ENCODE measurements at places on chromosomes 11 and 22. TPM values are rescaled to one million over a fixed set of nuclear protein-coding genes. Genes with fewer than 3 reads are reported as not detected.

- H3K36me3 ChIP-seq = no peaks in the 10 kb centered on the region
- no peaks in the 10 kb centered on the region for H3K27me3 ChIP-seq
- no peak overlapping the region for H3K27ac ChIP-seq
- H3K4me3 ChIP-seq = no peak overlapping the region
- no peaks in the 10 kb centered on the region for H3K4me1 ChIP-seq
- DNase-seq = no peak
Observed at GRCh38 chr22:26711205-26711963, 54.0 kb downstream of the MIAT start.

DNA sequence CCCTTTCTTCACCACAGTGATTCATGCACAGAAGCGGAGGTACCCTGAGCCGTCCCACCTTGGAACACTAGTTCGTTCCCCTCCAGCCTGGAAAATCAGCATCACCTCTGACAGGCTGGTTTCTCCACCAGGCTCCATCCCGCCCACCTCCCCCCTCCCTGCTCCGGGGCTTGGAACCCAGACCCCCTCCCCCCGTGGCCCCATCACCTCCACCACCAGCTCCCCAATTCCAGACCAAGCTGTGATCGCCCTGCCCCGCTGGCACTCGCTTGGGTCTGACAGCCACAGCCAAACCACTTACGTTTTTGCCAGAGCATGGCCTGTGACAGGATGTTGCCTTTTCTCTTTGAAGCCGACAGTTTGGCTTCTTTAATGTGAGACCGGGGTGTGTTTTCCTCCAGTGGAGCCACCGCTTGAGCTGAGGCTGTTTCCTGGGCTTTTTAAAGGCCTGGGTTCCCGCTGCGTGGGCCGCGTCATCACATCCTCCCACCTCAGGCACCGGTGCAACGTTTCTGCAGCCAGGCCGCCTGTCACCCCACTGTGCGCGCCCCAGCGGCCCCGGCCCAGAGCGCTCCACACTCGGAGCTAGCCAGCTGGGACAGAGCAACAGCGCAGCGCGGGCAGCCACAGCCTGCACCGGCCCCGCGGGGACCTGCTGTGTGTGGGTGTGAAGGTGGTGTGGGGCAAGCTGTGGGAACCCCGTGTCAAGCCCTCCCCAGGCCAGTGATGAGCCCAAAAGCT lies at the start of gene POU2AF1:
Gene POU2AF1, minus strand, starts transcription at position 415 of the 741 bp plus-strand sequence. Its CDS starts 98 bp downstream, at position 317.
- H3K27me3 ChIP-seq = no peaks in the 10 kb centered on the region
- no peaks in the 10 kb centered on the region for H3K4me1 ChIP-seq
- H3K4me3 ChIP-seq = no peak within 1 kb of the TSS
- H3K36me3 ChIP-seq = no peaks in the 10 kb centered on the region

The HBE1 gene
- not detected for total RNA-seq

DNA sequence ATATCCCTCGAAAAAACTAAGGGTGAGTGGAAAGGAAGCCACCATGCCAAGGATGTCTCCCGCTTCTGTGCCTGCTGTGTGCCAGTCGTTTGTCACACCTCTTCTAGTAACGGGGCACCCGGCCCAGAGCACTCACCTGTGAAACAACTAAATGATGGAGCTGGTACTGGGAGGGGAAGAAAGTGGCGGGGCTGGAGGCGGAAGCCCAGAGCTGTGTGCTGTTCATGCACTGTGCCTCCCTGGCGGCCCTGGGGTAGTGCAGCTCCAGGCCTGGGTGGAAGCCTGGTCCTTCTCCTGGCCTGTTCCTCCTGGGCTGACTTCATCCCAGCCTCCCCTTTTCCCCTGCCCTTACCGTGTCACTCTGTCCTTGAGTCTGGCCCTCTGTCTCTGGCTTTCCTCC lies 130.2 kb downstream of the CEP164 start:
- H3K27me3 ChIP-seq = no peaks in the 10 kb centered on the region
- no peaks in the 10 kb centered on the region for H3K4me1 ChIP-seq
- no peak overlapping the region for H3K4me3 ChIP-seq

GRCh38 chr11:45899448-45900174 lies 7.5 kb downstream of the FREY1 start:
- peaks cover 33% of the 10 kb centered on the region for H3K4me1 ChIP-seq
- no peaks in the 10 kb centered on the region for H3K27me3 ChIP-seq

The RBMXL2 gene
- not detected for total RNA-seq

GRCh38 chr11:69361048-69361447 lies 67.1 kb downstream of the MYEOV start:
- H3K4me3 ChIP-seq = no peak overlapping the region
- H3K27me3 ChIP-seq = no peaks in the 10 kb centered on the region
- no peak for DNase-seq
- H3K27ac ChIP-seq = no peak overlapping the region
- no peaks in the 10 kb centered on the region for H3K36me3 ChIP-seq
- peaks cover 8% of the 10 kb centered on the region for H3K4me1 ChIP-seq

DNA sequence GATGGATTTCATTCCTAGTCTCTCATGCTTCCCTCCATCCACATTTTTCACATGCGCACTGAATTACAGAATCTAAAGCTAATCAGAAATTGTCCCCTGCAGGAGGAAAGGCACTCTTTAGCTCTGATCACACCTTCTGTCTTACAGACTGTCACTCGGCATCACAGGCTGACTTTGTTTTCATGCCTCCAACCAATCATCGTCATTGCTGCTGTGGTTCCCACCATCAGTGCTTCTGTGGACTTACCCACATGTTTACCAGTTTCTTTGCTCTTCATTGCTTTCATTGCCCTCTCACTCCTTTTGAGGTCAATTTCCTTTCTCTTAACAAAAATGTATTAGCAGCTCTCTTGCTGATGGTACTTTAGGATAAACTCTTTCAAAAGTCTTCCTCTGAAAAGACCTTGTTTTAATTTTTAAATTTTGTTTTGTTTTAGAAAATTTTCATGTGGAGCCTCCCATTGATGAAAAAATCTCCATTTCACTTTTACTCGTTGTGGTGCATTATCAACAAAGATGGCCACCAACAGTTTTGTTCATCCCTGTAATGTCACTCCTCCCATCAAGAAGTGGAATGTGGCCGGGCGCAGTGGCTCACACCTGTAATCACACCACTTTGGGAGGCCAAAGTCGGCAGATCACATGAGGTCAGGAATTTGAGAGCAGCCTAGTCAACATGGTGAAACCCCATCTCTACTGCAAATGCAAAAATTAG lies 20.2 kb upstream of the TREH start:
- H3K36me3 ChIP-seq = no peaks in the 10 kb centered on the region
- no peaks in the 10 kb centered on the region for H3K27me3 ChIP-seq
- H3K27ac ChIP-seq = no peak overlapping the region
- no peaks in the 10 kb centered on the region for H3K4me1 ChIP-seq
- H3K4me3 ChIP-seq = no peak overlapping the region

The MS4A6A gene
- not detected for total RNA-seq

DNA sequence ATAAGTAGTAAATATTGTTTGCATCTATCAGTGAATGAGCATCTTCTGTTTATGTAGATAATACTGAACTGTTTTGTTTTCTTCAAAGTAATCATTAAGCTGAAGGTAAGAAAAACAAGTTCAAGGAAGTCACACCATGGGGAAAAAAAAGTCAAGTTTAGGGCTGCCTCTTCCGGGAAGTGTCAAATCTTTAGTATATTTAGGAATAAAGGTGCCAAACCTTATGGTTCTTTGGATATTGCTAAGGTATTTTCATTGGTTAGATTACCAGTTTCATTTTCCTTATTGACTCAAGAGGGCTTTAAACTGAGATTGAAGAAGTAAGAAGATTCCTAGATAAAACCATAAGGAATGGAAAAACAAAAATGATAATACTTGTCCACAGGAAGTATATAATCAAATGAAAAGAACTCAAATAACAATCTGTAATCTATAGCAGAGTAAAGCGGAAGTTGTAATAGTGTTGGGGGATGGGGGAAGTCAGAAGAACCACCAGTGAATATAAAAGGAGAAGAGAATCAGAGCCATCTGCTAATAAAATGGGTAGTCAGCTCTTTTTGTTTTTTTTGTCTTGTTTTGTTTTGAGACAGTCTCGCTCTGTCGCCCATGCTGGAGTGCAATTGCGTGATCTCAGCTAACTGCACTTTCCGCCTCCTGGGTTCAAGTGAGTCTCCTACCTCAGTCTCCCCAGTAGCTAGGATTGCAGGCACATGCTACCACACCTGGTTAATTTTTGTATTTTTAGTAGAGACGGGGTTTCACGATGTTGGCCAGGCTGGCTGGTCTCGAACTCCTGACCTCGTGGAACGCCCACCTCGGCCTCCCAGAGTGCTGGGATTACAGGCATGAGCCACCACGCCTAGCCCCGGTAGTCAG lies 2.3 kb downstream of the ATM start:
- H3K4me3 ChIP-seq = no peak overlapping the region
- no peak for DNase-seq
- no peak overlapping the region for H3K27ac ChIP-seq
- no peaks in the 10 kb centered on the region for H3K4me1 ChIP-seq

- H3K27ac ChIP-seq = peak overlapping the region; percentile 41
- DNase-seq = peak; percentile 77
- peaks cover 9% of the 10 kb centered on the region for H3K4me1 ChIP-seq
- no peaks in the 10 kb centered on the region for H3K36me3 ChIP-seq
Observed at GRCh38 chr22:29202212-29203192, 3.2 kb upstream of the EMID1 start.

The DGAT2 gene
- 0.67 TPM for total RNA-seq

DNA sequence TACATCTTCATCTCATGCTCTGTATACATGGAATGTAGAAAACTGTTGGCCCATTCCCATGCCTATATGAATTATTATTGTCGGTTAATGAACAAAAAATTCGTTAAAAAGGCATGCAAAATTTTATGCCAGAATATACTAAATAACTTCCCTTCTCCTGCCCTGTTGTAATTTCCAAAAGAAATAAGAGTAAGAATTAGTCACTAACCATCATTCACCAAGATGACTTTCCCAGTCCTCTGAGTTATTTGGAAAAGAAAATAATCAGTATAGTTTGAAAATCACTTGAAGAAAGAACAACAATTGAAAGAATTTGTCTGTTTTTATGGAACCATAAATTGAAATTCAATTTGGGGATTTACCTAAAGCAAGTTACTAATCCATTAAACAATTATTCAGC lies 1149.1 kb upstream of the RAG2 start:
- no peaks in the 10 kb centered on the region for H3K27me3 ChIP-seq
- no peaks in the 10 kb centered on the region for H3K36me3 ChIP-seq
- H3K4me3 ChIP-seq = no peak overlapping the region
- no peak overlapping the region for H3K27ac ChIP-seq

DNA sequence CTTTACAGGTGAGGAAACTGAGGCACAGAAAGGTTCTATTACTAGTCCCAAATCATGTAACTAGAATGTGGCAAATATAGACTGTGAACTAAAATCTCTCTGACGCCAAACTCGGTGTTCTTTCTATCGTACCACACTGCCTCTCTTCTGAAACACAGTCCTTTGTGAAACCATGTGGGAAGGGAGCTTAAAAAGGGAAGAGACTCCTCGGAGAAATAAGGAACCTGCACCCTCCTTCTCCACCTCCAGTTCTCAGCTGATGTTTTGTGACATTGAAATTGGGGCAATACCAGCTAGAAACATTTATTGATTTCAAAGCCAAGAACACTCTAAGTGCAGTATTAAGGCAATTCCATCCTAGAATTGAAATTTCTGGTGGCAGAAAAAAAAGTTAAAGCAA lies 76.4 kb upstream of the DRD2 start:
- peaks cover 49% of the 10 kb centered on the region for H3K4me1 ChIP-seq
- DNase-seq = no peak
- no peaks in the 10 kb centered on the region for H3K36me3 ChIP-seq

The TMPRSS6 gene
- not detected for total RNA-seq

- H3K4me3 ChIP-seq = no peak overlapping the region
- H3K27me3 ChIP-seq = no peaks in the 10 kb centered on the region
- H3K36me3 ChIP-seq = no peaks in the 10 kb centered on the region
- H3K27ac ChIP-seq = no peak overlapping the region
Observed at GRCh38 chr11:68026391-68027105, 3.9 kb upstream of the NDUFS8 start.

The TCN1 gene
- not detected for total RNA-seq

- H3K4me1 ChIP-seq = no peaks in the 10 kb centered on the region
- H3K27me3 ChIP-seq = no peaks in the 10 kb centered on the region
- no peak overlapping the region for H3K27ac ChIP-seq
- H3K36me3 ChIP-seq = no peaks in the 10 kb centered on the region
- no peak for DNase-seq
Observed at GRCh38 chr11:115384236-115384635, 120.0 kb downstream of the CADM1 start.

- no peaks in the 10 kb centered on the region for H3K27me3 ChIP-seq
- no peak overlapping the region for H3K4me3 ChIP-seq
- H3K27ac ChIP-seq = no peak overlapping the region
- H3K4me1 ChIP-seq = no peaks in the 10 kb centered on the region
Observed at GRCh38 chr11:131486937-131487635, 116.7 kb downstream of the NTM start.

The RRP7A gene
- total RNA-seq = 34.2 TPM

- no peaks in the 10 kb centered on the region for H3K27me3 ChIP-seq
- no peak overlapping the region for H3K27ac ChIP-seq
Observed at GRCh38 chr11:95507794-95508193, 276.8 kb upstream of the SESN3 start.

- H3K27ac ChIP-seq = no peak overlapping the region
- no peak for DNase-seq
- no peaks in the 10 kb centered on the region for H3K27me3 ChIP-seq
- H3K36me3 ChIP-seq = no peaks in the 10 kb centered on the region
- no peak overlapping the region for H3K4me3 ChIP-seq
Observed at GRCh38 chr11:115630214-115630613, 126.0 kb upstream of the CADM1 start.

GRCh38 chr11:94217705-94218104 lies 86.7 kb upstream of the IZUMO1R start:
- no peak overlapping the region for H3K27ac ChIP-seq
- H3K27me3 ChIP-seq = no peaks in the 10 kb centered on the region
- H3K36me3 ChIP-seq = no peaks in the 10 kb centered on the region
- H3K4me1 ChIP-seq = no peaks in the 10 kb centered on the region

The C1QTNF5 gene
- total RNA-seq = 0.85 TPM

The OR4C46 gene
- not detected for total RNA-seq

DNA sequence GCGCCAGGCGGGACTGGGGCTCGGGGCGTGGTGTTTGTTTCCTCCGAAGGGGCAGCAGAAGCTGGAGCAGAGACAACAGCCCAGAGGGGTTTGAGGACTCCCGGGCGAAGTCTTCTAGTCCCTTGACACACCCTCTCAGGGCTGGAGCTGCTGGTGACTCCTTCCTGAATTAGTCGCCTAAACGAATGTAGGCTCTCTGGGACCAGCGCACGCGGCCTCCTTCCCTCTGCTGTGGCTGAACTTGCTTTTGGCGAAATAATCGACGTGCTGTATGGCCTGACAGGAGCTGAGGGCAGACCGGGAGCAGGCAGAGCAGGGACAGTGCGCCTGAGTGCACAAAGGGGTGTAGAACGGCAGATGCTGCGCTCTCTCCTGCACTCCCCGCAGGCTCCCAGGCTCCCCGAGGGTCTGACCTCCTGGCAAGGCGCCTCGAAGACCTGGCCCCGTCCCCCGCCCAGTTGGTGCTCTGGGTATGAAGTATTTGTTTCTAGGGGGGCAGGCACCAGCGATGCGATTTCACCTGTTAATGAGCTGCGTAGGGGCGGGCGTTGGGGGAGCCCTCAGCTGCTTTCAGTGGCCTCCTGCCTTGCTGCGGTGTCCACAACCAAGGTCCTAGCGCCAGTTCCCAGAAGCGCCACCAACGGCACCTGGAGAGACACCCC lies 5.3 kb downstream of the SLC17A6 start:
- no peak for DNase-seq
- H3K27ac ChIP-seq = no peak overlapping the region
- H3K27me3 ChIP-seq = peaks cover 12% of the 10 kb centered on the region
- H3K4me3 ChIP-seq = no peak overlapping the region

The NRXN2 gene
- 0.08 TPM for total RNA-seq
